ENCODE measurements at places on chromosomes 7 and 10. TPM values are rescaled to one million over a fixed set of nuclear protein-coding genes. Genes with fewer than 3 reads are reported as not detected.

DNA sequence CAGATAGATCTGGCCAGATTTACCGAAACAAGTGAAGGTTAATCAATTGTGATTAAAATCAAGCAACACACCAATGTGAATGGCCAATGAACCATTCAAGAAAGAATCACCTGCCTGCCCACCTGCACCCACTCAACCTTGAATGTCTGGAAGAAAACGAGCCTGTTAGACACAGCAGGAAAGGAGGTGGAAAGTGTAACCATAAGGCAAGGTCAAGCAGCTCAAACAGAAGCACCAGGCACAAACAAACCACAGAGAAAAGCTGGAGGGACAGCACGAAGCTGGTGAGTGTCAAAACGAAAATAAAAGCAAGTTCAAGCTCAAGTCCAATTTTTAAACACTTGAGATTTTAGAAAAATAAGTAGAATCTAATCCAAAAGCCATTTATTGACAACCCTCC lies 64.9 kb downstream of the STEAP1B start:
- DNase-seq: no peak

- DNase-seq: no peak
Observed at GRCh38 chr10:64619102-64619501, 1097.9 kb downstream of the REEP3 start.

- no peak for DNase-seq
Observed at GRCh38 chr10:123878666-123879303, 12.8 kb downstream of the CPXM2 start.

GRCh38 chr7:33459340-33459751 lies 330.0 kb downstream of the BBS9 start:
- DNase-seq: peak; percentile 55

DNA sequence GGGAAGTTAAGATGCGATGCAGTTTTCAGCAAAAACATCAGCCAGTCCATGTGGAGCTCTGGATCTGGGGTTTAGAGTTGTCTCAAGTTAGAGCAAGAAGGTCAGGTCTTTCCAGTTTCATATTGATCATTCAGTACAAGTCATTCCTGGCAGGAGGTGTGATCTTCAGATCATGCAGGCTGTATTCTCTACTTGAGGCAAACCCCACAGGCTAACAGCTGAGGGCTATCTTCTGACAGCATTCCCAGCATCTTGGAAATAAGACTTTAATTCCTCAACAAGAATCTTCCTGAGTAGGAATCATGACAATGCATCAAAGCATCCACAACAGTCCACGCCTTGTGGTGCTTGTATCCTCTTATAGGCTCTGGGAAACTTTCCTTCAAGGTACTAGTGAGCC lies 94.9 kb upstream of the ZNF438 start:
- no peak for DNase-seq

DNA sequence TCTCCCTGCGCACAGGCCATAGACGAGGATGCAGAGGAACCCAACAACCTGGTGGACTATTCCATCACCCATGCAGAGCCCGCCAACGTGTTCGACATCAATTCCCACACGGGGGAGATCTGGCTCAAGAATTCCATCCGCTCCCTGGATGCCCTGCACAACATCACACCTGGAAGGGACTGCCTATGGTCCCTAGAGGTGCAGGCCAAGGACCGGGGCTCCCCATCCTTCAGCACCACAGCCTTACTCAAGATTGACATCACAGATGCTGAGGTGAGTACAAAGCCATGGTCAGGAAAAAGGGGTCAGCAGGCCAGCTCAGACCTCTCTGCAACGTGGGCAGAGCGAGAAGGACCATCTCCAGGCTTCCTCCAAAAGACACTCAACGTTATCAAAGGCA lies 12.3 kb downstream of the LRIT2 start:
- DNase-seq: no peak

DNA sequence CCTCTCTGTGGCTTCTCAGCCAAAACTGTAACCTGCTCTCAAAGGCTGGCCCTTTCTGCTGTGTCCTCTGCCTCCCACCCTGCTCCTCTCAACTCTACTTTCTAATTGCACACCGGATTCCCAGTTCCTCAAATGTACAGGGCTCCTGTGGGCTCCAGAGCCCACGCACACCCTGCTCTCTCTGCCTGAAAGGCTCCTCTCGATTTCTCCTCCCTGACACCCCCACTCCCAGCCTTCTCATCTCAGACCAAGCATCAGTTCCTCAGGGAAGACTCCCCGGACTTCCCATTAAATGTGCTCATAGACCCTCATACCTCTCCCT lies 111.7 kb upstream of the STEAP1B start:
- no peak for DNase-seq

GRCh38 chr7:104803931-104804330 lies 210.1 kb upstream of the KMT2E start:
- no peak for DNase-seq

GRCh38 chr10:103895411-103896186 lies 22.4 kb downstream of the STN1 start:
- DNase-seq: peak; percentile 73

DNA sequence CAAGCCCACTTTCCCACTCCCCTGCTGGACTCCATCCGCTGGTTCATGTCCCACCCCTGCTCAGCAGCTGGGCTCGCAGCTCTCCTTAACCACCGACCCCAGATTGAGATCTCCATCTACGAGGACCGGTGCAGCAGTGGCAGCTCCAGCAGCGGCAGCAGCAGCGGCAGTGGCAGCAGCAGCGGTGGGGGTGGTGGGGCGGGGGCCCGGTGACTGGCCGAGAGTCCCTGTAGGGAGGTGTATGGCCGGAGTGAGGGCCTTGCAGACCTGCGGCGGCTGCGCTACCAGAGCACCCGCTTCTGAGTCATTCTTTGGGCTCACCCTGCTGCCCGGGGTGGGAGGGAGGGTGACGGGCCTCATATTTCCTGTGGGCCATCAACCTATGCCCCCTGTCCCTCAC lies 15.8 kb downstream of the GOLGA7B start:
- DNase-seq: no peak

DNA sequence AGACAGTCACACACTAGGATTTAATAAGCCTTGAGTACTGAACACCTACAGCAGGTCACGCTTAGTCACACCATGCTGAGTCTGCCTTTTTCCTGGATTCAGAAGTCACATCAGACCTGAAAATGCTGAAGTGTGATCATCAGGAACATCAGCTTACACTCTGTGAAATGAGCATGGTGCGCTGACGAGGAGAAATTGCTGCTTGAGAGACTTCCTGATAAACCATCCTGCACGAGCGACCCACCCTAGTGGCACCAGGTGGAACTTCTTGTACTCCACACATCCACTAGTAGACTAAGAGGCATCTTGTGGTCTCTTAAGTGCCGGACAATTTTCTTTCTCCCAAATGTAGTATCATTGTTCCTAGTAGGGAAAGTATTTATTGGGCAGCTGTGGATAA lies 51.8 kb upstream of the MRLN start:
- DNase-seq: peak; percentile 12

GRCh38 chr7:116363637-116364432 lies 135.7 kb upstream of the CAV2 start:
- DNase-seq: no peak

DNA sequence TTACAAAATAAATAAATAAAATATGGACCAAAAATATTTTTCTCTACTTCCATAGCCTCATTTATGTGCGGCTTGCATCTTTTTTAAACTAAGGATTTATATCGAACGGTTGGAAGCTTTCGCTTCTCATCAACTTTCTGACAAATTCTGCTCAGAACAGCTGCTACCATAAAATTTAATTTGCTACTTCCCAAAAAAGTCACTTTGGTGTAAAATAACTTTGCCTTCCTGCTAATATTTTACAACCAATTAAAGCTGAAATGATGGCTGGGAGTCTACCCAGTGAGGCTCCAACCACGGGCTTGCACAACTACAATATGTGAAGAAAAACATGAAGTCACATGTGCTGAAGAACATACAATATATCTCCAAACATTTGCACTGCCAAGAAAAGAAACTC lies 253.1 kb upstream of the NEBL start:
- DNase-seq: no peak

CLDN3 gene
- not detected for total RNA-seq

ZDHHC6 gene
- total RNA-seq: 28.0 TPM

HOXA9 gene
- under 0.01 TPM for total RNA-seq

RPP30 gene
- 32.2 TPM for total RNA-seq
